CMK (cell line): ENCODE measurements at places on chromosomes 2 and 18.

GRCh38 chr2:100407073-100407472, 10.4 kb downstream of the CHST10 start:
- no peak for DNase-seq

DNA sequence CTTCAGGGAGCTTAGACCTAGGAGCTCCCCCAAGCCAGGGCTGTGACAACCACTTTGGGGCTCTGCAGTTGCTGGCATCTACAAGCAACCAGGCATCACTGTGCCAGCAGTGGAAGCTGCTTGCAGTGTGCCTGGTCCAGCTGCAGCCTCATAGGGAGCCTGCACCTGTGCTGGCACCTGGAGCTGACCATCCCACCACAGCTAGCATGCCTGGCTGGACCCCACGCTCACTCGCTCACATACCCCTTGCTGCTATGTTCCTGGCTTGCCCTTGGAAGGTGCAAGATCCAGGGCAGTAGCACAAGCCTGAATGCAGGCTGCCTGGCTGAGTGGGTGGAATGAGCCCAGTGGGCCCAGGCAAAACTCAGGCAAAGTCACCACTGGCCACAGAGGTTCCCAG, 82.5 kb downstream of the ZNF804A start:
- no peak for DNase-seq

- DNase-seq, result no peak
Measured at GRCh38 chr18:44997174-44997573, 316.5 kb downstream of the SETBP1 start.

DNA sequence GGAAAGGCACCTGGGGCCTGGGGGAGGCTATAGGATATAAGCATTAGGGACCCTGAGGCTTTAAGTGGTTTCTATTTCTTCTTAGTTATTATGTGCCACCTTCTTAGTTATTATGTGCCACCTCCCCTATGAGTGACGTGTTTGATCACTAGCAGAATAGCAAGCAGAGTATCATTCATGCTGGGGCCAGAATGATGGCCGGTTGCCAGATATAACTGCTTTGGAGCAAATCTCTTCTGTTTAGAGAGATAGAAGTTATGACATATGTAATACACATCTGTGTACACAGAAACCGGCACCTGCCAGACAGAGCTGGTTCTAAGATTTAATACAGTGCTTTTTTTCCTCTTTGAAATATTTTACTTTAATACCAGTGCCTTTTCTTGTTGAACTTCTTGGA, 29.4 kb downstream of the LIPG start:
- no peak for DNase-seq

- no peak for DNase-seq
Measured at GRCh38 chr18:13265911-13266217, 47.3 kb downstream of the LDLRAD4 start.

GRCh38 chr2:165777522-165778186, 16.4 kb downstream of the GALNT3 start:
- no peak for DNase-seq

DNA sequence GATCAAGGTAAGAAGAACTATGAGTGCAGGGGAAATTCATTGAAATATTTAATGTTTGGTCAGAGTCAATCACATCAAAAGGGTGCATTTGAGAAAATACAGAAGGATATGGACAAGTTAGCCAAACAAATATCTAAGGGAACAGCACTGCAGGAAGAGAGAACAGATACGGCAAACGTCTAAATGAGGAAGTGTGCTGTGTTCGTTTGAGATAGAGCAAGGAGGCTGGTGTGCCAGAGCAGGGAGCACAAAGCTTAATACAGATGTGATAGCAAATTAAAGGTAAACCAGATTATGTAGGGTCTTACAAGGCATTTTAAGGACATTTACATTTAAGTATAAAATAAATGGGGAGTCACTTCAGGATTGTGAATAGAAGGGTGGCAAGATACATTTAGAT, 241.3 kb upstream of the ZNF804A start:
- no peak for DNase-seq

GRCh38 chr18:37769826-37770225, 204.2 kb upstream of the CELF4 start:
- no peak for DNase-seq

DNA sequence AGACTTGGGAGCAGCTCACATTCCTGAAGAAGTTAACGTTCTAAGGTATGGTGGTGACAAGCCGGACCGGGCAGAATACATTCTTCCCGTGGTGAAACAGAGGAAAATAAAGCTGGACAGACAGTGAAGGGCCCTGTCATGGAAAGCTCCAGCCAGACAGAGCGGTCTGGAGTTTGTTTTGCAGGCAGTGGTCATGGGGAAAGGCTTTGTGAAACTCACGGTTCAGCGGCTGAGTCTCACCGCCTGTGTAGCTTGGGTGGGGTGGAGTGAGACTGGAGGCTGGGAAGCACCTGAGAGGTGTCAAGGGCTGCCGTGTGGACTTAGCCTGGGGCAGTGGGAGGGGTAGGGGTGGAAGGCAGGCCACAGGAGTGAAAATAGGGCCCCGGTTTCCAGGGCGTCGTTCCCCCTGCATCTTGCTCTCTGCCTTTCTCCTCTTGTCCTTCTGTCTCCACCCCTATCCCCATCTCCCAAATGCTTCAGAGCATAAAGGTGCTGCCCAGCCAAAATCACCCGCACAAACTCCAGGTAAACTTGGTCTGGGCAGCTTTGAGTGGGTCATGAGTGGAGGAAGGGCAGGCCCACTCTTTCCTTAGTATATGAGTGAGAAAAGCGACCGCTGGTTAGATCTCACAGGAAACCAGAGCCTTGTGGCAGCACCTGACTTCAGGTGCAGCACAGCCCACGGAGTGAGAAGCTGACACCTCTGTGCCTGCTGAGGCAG, 11.4 kb upstream of the SLC20A1 start:
- no peak for DNase-seq

GRCh38 chr2:44942304-44943030, 965 bp downstream of the SIX3 start:
- no peak for DNase-seq

DNA sequence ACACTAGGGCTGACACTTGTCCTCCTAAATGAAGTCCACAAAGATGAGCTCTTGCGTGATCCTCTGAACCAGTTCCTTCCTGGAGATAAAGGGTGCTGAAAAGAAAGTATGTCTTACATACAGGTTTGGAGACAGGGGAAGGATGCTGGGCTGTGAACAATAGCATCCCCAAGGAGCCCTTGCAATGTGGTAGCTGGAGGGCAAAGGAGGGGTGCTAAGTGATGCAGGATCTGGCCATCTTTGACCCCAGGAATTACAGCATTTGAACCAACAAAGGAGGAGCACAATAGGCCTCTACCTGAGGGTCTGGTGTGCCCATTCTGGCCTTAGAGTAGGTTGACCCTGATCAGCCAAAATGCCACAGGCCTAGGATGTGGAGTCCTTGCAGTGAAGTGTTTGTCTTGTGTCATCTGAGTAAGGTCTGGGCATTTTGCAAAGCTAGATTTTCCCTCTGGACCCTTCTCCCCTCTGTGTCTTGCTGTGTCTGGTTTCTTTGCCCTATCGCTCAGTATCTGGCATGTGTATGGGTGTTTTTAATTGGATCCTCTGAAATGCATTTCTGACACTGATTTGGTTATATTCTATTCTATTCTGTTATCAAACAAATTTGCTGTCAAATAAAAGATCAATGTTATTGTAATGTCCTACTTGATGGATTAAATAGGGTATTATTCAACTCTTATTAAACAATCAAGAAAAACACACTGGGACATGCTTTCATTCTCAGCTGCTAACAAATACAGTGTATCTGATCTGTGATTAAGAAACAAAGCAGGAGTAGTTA, 364.8 kb upstream of the MEIS1 start:
- DNase-seq, result no peak

- no peak for DNase-seq
Measured at GRCh38 chr2:37284381-37284780, 40.3 kb downstream of the PRKD3 start.

DNA sequence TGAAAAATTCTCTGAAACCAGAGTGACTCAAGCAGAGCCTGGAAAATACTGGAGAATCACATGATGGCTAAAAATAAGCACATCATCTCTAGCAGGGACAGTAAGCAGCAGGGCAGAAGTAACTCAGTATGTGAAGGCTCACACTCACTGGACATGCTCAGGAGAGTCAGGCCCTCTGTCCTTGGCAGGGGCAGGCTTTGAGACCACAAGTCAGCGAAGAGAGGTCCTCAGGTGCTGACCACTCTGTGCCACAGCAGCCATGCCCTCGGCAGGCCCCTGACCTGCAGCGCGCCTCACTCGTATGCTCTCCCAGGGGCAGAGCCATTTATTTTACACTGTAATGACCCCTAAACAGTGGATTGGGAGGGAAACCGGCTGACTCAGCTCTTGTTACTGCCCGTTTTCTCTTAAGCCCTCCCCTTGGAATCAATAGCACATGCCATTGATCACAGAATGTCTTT, 76.8 kb downstream of the MAPRE2 start:
- DNase-seq, result no peak

- no peak for DNase-seq
Measured at GRCh38 chr2:71989671-71990070, 158.0 kb downstream of the CYP26B1 start.

- DNase-seq, result no peak
Measured at GRCh38 chr2:18365342-18365741, 195.1 kb downstream of the RDH14 start.

DNA sequence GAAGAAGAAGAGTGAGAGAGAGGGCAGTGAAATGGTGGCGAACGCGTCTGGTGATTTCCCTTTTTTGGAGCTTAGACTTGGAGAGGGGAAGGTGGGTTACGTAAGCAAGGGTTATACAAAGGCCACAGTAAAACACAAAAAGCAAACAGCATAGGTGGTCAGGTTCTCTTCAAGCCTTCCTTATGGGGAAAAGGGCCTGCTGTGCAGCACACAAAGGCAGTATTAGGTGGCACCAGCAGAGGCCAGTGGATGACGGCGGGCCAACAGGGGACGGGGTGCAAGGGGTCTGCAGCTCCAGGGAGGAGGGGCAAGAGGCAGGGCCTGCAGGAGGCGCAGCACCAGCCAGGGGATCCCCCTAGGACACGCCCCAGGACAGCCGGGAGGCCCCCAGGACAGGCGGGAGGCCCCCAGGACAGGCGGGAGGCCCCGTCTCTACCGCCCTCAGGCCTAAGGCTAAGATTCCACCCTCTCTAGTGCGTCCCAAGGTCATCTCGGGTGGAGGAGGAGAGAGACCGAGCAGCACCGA, 32.6 kb upstream of the NPC1 start:
- DNase-seq, result no peak

DNA sequence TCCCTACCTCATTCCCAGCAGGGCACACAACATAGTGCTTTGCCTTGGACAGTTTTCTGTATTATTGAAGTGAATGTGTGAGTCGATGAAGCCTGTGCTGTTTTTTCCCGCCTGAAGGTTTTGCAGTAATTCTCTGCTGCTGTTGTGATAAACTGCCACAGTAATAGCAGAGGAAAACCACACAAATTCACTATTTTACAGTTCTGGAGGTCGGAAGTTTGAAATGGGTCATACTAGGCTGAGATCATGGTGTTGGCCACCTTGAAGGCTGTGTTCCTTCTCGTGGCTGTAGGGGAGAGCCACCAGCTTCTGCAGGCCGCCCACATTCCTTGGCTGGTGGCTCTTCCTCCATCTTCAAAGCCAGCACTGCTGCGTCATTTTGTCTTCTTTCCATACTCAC, 678 bp upstream of the SLC16A14 start:
- no peak for DNase-seq

DNA sequence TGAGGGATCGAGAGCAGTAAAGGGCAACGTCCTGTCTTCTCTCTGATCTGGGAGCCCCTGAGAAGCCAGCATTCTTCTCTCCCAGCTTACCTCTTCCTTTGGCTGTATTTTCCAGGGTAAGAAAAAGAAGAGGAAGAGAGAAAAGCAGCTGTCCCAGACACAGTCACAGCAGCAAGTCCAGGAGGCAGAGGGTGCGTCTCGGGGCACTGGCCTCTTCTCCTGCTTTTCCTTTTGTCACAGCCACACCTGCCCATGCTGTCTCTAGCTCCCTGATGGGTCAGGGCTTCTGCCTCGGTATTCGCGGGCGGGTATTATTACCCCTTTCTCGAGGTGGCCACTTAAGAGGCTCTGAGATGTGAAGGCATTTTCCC, 20.3 kb downstream of the TGOLN2 start:
- DNase-seq, result no peak

DNA sequence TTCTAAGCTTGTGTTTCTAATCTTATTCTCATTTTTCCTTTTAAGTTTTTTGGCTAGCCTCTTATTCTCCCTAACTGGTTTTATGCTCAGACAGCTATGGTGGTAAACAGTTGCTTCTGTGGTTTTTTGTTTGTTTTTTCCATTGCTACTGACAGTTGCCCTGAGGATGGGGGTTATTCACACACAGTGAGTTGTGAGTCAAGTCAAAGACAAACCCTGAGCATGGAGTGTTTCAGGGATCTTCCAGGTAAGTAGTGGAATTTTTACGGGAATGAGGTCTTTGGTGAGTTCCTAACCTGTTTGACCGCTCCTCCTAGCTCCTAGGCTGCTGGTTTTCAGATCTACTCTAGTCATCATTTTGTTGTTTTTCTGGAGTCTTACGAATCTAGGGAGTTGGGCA, 162.8 kb downstream of the ZNF407 start:
- DNase-seq, result no peak
